ENCODE measurements at places on chromosomes 2 and 18.

GRCh38 chr2:150587547-150588505 is 100.4 kb upstream of the RND3 start:
- DNase-seq, result no peak

DNA sequence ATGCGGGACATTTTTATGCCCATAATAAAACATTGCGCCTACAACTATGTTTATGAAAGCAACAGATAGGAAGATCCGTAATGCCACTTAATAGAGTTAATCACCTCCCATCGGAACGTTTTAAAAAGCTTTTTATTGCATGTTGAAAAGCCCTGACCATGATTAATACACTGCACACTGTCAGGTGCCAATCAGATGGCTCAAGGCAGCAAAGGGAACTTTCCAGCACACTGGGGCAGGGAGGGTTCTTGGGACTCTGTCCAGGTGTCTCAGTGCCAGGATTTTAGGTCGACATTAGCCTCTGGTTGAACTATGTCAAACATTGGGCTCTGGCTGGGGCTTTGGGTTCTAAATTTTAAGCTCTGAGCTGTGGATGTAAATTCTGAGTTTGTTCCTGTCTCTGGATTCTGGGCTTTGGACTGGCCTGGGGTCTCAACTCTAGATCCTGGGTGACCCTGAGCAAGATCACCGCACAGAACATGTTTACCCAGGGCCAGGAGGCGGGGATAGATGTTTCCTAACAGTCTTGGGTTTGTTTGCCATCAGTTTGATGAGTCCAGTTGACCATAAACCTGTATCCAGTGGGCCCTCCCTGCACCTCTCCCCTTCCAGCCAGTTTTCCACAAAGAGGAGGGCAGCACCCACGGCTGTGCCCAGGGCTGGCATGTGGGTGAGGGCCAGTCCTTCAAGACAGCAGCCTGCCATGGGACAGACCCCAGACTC is 262.7 kb downstream of the ATAD2B start:
- no peak for DNase-seq

GRCh38 chr2:37857575-37858399 is 67.3 kb upstream of the RMDN2 start:
- DNase-seq, result no peak

DNA sequence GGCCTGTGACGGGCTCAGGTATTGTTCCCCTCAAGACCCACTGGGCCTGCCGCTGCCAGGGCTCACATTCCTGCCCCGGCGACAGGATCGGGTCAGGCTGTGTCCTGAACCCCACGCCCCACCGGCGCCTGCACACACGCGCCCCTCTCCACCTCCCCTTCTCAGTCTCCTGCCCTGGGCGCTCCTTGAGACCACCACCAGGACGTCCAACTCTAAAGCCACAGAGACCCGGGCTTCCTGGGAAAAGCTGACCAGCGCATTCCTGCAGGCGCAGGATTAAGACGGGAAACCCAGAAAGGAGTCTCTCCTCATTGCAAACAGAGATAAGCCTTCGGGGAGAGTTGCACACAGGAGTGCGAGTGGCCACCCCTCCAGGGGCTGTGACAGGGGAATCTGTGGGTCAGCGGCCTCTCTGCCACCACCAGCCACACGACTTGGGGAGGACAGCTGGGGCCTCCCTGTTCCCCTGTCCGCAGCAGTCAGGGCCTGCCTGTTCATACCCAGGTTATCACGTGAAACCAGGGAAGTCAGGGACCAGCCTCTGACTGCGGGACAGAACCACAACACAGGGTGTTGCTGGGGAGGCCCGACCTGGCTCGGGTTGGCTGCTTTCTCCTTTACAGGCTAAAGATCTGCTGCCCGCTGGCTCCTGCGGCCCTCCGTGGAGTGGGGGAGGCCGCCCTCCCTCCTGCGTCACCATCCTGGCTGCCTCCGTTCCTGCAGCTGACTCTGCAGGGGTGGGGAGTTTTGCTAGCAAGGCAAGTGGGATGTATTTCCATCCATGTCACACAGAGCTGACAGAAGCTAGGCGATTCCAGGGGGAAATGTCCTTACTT is 88.8 kb downstream of the ZCCHC2 start:
- no peak for DNase-seq

- peak; percentile 15 for DNase-seq
These were observed 121.6 kb downstream of the VAPA start for GRCh38 chr18:10035281-10035991.

DNA sequence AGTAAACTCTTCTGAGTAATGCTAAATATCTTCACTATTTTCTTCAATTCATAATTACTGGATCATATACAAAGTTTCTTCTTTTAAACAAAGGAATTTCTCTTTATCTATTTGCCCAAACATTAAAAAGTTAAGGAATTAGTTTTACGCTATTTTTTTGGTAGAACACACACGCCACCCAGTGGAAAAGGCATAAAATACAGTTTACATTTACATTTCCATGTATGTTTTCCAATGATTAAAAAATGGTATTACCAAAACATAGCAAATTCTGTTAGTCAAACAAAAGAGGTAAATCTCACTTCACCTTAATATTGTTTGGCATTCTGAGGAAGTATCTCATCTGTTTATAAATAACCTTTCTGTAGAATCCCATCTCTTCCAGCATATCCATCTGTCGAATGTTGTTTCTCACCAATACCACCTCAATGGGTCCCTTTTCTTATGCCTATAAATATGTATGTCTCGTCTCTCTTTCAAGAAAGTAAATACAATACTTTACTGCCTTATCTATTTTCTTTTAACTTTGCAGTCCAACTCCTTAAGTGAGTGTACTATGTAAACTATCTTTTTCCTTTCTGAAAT is 7.2 kb downstream of the BOLL start:
- DNase-seq, result peak; percentile 50

GRCh38 chr2:72603481-72603880 is 222.4 kb downstream of the EXOC6B start:
- DNase-seq, result no peak

Data from ACHN (cell line).